IMR-90 (cell line): ENCODE measurements at places on chromosomes 5 and 9. TPM values are rescaled to one million over a fixed set of nuclear protein-coding genes. Genes with fewer than 3 reads are reported as not detected.

The PCDHB9 gene
- total RNA-seq: under 0.01 and 0.18 TPM in 2 replicates

The GZMA gene
- total RNA-seq: not detected in 2 replicates

The TAF11L7 gene
- total RNA-seq: not detected in 2 replicates

The NR2F1-AS1 gene
- 12.5 and 17.8 TPM in 2 replicates for total RNA-seq

The SPINK5 gene
- total RNA-seq: not detected in 2 replicates

The OR2V2 gene
- total RNA-seq: not detected in 2 replicates

The LCN15 gene
- total RNA-seq: not detected in 2 replicates

The ELAVL2 gene
- 0.28 and 0.36 TPM in 2 replicates for total RNA-seq

The DIRAS2 gene
- not detected in 2 replicates for total RNA-seq

The LCN1 gene
- not detected in 2 replicates for total RNA-seq

The TRAF1 gene
- 3.1 and 3.9 TPM in 2 replicates for total RNA-seq

The IRX4 gene
- not detected in 2 replicates for total RNA-seq

- peak; percentile 80 for DNase-seq
These were observed 365.3 kb downstream of the BNC2 start for GRCh38 chr9:16505199-16505598.

GRCh38 chr9:86990290-86990689, 43.0 kb upstream of the GAS1 start:
- no peak for DNase-seq

- DNase-seq: no peak
These were observed 1141.5 kb upstream of the CDH6 start for GRCh38 chr5:30051976-30052375.

DNA sequence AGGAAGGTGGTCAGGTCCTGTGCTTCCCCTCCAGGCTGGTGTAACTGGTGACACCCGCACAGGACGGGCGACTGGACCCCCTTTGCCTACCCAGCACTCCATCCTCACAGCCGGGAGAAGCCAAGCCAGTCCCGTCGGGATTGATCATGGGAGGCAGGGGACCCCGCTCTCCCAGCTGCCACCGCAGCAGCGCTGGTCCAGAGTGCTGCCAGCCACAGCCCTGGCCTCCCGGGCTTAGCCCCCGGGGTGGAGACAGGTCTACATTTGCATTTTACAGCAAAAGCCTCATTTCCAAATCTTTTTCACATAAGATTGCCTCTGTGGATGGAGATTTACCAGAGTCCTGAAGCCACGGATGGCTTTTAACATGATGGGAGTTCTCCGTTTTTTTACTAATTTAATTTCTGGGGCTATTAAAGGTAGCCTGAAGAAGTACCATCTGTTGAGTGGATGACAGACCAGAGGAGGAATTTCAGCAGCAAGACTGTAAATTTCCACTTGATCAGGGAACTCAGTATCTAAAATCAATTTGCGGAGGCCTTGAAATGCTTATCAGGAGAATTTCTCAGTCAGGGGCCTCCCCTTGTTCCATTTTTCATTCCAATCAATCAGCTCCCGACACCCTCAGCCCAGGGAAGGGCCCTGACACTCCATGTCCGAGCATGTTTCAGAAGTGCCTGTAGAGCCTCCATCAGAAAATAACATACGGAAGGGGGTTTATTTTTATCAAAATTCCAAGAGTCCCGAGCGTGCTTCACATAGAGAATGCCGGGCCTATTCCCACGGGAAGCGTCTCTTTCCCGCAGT, 80.6 kb downstream of the OLFM1 start:
- no peak for DNase-seq

DNA sequence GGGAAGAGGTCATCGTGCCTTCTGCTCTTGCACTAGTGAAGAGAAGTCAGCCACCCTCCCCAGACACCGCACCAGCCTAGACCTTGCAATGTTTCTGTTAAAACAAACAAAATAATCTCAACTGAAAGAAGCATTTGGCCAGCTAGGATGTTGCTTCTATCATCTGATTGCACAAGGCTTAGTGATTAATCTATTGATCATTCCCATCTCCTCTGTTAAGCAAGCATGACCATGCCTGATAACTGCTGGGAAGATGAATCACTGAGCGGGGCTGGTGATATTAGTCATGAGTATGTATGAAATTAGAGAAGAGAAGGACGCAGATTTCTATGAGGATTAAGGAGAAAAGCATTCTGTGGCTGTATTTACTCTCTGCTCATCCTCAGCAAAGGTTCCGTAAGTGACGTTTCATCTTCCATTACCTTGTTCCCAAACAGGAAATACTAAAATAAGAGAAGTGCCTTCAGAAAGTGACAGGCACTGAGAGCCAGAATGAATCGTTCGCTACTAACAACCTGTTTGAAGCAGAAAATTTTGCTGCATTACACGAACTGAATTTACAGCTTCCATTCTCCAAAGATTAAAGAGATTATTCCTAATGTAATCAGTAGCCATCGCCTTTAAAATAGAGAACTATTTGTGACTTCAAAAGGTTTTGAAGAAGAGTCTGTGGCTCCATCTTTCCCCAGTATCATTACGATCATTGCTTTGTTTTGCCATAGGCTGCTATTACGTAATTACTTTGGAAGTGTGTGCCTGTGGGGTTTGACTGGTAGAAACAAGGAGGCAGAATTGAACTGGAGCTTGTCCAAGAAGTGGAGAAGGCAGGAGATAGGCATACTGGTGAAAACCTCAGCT, 219.1 kb downstream of the MED10 start:
- peak; percentile 21 for DNase-seq

DNA sequence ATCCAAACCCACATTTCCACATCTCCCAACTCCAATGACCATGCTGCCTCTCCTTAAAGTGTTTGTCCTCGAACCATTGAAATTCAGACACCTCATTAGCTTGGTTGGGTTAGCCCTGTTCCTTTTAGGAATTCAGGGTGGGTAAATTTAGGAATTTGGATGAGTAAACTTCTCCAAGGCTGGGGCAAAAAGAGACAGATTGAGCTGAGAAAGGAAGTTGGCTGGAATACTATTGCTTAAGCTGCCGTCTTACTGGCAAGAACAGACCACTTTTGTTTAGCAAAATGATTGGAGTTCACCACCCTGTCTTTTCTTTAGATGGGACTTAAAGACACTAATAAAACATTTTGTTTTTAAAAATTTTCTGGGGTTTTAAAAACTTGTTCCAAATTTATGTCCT, 143.6 kb upstream of the GDNF start:
- DNase-seq: no peak

DNA sequence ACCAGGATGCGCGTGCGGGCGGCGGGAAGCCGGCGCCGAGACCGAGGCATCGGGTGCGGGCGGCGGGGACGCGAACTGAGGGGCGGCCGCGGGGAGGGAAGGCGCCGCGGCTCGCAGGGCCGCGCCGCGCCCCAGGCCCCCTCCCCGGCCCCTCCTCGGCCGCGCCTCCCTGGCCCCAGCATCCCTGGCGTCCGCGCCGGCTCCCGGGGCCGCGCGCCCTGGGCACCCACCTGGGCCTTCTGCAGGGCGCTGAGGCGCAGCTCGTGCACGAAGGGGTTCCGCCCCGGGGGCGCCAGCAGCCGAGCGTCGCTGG, 324 bp downstream of the LPCAT1 start:
- no peak for DNase-seq

DNA sequence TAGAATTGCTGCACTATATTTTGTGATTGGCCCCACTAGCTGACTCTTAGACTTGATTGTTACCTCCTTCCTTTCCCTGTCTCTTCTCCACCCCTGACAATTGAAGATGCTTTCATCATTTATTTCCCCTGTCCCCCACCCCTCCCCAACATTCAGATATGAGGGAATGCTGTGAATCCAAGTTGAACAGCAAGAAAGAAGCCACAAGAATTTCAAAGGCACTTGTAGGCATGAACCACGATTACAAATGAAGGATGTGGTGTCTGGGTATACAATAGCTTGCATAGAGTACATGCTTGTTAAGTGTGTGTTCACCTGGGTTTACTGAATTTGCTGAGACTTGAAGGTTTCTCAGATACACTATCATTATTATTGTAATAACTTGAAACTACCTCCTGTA, 78.3 kb upstream of the TRIO start:
- DNase-seq: peak; percentile 67

GRCh38 chr9:91820949-91821880, 128.8 kb downstream of the ROR2 start:
- DNase-seq: peak; percentile 35

DNA sequence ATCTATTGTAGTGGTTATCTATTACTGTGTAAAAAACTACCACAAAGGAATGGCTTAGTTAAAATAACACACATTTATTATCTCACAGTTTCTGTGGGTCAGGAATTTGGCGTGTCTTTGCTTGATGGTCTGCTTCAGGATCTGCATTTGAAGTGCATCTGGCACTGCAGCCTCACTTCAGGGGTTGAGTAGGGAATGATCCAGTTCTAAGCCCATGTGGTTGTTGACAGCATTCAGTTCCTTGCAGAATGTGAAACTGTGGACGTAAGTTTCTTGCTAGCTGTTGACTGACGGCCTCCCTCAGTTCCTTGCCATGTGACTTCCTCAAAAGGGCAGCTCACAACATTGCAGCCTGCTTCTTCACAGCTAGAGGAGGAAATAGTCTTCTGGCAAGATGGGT, 2.1 kb upstream of the OGN start:
- no peak for DNase-seq

DNA sequence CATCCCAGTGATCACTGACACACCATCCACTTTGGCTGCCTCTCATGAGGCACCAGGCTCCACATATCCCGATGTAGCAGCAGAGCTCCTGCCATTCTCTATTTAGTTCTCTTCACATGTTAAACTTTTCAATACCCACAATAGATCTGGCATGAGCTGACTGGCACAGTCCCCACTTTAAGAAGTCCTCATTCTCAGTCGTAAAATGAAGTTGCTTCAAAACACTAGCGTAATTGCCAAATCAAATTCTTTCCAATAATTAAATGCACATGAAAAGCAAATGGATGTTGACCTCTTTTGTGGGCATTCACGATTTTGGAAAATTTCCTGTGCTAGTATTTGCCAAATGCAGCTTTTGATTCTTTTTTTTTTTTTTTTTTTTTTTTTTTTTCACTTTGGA, 32.4 kb downstream of the HAPLN1 start:
- DNase-seq: no peak

- peak; percentile 0 for DNase-seq
These were observed 206.8 kb downstream of the CAAP1 start for GRCh38 chr9:26685818-26686217.

GRCh38 chr9:91778031-91778430, 172.0 kb downstream of the ROR2 start:
- DNase-seq: peak; percentile 29

GRCh38 chr9:106218427-106218826, 524.1 kb downstream of the TMEM38B start:
- DNase-seq: no peak

GRCh38 chr5:160458806-160459800, 37.4 kb downstream of the PTTG1 start:
- no peak for DNase-seq

DNA sequence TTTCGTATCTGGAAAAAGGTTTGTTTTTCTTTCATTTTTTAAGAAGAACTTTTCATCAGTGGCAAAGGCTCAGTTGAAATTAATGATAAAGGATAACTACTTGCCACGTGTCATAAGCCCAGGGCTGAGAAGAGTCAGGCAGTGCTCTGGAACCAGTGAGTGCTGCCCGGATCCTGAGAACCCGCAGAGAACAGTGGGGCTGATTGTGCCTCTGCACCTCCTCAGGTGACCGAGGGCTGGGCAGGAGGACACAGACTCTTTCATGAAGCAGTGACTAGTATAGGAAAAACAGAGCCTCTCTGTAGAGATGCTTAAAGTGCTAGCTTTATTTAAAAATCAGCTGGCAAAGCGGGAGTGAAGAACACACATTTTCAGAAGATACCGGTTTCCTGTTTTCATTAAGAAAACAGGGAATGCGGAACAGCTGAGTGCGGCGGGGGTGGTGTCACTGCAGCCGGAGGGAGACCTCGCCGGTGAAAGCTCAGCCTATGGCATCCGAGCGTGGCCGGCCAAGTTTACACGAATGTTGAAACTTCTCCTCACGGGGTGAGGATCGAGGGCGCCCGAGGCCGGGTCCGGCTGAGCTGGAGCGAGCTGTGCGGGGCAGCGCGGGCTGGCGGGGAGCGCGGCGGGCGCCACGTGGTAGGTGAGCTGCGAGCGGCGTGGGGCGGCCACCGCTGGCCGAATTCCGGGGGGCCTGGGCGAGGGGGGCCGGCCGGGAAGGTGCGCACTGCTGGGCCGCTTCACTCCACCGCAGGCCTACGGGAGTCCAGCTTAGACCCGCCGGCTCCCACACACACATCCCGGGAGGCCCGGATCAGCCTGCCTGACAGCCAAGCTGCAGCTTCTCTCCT, 134.7 kb upstream of the DMRT1 start:
- DNase-seq: peak; percentile 75

DNA sequence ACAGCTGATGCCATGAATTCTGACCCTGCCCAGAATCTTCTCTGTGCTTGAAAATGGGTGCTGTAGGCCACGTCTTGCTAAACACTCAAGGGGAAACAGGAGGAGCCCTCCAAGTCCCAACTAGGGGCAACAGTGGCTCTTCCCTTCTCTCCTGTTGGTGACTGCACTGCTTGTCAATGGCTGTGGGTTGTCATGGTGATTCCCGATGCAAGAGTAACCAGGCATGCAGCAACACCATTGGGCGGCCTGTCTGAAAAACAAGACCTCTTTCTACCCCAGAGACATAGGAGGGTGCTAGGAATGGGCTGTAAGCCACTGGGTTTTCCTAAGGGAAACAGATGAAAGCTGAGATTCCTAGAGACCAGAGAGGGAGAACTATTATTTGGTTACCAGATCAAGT, 201.7 kb upstream of the PANK3 start:
- DNase-seq: no peak

- DNase-seq: no peak
These were observed 85.7 kb downstream of the EPB41L4A start for GRCh38 chr5:112333331-112333781.

DNA sequence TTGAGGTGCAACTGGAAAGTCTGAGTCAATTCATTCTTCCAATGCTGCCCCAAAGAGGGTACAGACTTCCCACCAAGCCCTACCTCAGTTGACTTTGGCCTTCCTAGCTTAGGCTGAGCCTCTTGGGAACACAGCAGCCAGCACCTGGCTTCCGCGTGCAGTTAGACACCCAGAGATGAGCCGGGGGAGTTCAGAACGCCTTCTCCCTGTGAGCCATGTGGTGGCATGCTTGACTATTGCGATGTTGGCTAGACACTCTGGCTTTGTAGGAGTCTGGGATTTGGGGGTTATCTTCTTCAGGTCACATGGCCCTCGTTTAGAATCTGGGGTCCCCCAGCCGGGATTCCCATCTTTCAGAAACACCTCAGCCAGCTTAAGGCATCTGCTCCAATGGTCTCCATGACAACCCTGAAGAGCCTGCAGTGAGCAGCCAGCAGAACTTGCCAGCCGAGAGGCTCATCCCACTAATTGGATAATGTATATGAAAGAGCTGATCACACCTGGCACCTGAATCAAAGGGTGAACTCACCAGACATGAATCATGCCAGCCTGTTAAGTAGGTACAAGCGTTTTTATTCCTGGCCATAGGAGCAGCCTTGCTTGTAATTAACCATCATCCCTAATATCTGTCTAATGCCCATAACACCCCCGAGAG, 167.5 kb downstream of the SYK start:
- DNase-seq: no peak

DNA sequence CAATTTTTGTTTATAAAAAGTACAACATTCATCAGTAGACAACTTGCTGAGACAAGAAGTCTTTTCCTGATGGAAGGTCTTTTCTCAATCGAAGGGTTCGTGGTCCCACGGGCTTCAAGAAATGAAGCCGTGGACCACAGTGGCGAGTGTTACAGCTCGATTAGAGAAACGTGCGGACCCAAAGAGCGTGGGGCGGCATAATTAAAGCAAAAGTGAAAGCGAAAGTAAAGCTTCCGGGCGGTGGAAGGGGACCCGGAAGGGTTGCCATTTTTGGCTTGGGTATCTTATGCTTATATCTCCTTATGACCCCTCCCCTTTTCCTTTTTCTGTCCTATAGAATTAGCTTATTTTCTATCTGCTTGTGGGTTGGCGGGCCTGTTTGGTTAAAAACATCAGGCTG, 2309.4 kb upstream of the ACO1 start:
- no peak for DNase-seq

- no peak for DNase-seq
These were observed 231.1 kb downstream of the FAM170A start for GRCh38 chr5:119860463-119860862.
